ENCODE measurements at places on chromosomes 2 and 18.

DNA sequence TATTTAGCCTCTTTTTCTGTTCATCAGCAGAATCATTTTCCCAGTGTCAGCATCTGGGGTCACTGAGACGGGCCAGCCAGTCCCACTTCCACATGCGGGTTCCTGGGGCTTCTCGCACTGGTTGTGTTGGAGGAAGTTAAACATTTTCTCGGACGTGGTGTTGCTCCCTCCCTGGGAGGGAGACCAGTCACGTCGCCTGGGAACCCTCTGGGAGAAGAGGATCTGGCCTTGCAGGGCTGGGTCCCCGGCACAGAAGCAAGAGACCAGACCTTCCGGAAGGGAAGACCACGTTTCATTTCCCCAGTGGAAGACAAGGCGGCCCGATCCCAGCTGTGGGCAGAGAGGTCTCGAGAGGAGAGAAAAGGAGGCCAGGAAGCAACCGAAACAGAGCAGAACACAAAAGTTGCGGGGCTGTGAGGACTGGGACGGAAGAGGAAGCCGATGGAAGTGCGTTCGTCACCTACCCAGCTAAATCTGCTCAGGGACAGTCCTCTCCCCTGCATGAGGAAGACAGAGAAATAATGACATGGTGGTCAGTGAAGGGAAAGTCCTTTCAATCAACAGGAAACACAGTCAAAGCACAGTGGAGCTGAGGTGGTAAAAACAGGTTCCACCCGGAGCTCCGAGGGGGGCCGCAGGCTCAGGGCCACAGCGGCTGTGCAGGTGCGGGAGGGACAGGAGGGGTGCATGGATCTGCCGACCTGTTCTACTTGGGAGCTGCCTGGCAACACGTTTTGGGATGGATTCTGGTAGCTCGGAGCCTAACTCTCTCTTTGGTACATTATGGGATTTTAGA is 144.4 kb downstream of the MBP start:
- no peak for DNase-seq

- DNase-seq = no peak
Measured at GRCh38 chr2:201900362-201900761, 94.0 kb downstream of the CDK15 start.

GRCh38 chr2:240893363-240893844 is 2.6 kb downstream of the MAB21L4 start:
- DNase-seq = no peak

DNA sequence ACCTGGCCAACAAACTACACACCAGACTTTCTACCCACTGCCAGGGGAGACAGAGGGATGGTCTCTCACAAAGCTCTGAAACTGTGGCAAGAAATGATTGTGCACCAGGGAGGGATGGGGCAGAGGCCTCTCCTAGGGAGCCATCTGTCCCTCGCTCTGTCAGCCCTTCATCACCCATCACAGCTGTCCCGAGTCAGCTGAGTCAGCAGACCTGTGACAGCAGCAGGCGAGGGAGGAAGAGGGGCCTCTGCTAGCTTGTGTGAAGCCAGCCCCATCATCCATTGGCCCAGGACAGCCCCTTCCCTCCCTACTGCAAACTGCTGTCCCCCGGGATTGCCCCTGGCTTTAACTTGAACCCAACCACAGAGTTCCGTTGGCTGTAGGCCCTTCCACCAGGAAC is 5.0 kb downstream of the SH2D6 start:
- DNase-seq = no peak

- no peak for DNase-seq
Measured at GRCh38 chr2:15122915-15123314, 438.2 kb downstream of the NBAS start.

- DNase-seq = no peak
Measured at GRCh38 chr2:85524336-85524908, 14.5 kb upstream of the MAT2A start.

GRCh38 chr2:157843081-157843480 is 33.0 kb downstream of the ACVR1 start:
- no peak for DNase-seq

All from HuH-7.5 (cell line).